ENCODE measurements at places on chromosomes 1 and 21.

DNA sequence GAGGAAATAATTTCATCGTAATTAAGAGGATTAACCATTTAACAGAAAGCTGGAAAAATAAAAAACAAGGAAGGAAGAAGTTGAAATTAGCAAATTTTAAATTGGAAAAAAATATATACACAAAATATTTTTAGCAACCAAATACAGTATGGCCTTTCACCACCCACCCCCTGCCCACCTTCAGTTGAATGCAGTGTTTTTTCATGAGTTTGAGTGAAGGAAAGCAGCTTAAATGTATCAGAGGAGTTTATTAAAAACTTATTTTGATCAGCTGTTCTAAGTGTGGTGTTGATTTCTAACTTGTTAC lies 249.2 kb downstream of the DNM3 start:
- no peak for DNase-seq

GRCh38 chr1:38502758-38503157 lies 356.8 kb downstream of the RRAGC start:
- DNase-seq = peak; percentile 1

DNA sequence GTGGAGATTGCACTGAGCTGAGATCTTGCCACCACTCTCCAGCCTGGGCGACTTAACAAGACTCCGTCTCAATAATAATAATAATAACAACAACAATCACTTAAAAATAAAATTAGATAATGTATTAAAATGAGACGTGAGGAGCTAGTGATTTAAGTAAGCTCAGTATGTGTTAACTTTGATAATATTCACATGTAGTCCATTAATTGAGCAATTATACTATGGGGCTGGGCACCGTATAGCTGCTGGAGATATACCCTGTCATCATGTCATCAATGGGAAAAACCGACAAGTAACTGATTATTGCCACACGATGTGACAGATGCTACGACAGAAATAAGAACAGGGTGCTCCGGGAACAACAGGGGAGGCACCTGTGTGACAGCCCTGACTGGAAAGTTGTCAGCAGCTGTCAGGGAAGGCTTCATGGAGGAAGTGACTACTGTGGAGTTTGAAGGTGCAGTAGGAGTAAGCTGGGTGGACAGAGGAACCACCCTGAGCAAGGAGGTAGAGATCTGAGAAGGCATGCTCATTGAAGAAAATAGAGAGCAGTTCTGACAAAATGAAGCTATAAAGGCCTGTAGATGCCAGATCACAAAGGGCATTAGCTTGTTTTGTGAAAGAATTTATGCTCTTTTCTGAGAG lies 924 bp upstream of the CAMSAP2 start:
- no peak for DNase-seq

- no peak for DNase-seq
Measured at GRCh38 chr1:119920104-119920968, 24.0 kb upstream of the ADAM30 start.

- DNase-seq = peak; percentile 49
Measured at GRCh38 chr1:179586107-179586823, 5.4 kb upstream of the TDRD5 start.

DNA sequence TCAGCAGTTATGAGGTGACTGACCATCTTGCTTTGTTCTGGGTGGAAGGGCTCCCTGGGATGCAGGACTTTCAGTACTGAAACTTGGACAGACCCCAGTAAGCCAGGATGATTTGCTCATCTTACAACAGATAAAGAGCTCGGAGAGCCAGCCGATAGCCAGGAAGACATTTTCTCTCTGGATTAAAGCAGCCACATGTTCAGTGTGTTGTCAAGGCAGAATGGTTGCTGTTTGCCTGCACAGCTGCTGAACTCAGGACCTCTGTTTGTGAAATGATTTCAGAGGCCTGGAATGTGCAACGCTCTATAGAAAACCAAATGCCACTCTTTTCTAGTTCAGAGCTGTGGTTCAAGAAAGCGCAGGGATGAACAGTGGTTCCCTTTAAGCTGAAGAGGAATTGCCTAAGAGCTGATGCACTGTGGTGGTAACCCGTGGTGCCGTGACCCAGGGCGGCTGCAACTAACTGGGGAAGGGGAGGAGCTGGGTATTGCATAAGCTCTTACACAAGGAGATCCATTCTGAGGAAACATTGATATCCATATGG lies 40.7 kb downstream of the CASQ2 start:
- DNase-seq = peak; percentile 90

DNA sequence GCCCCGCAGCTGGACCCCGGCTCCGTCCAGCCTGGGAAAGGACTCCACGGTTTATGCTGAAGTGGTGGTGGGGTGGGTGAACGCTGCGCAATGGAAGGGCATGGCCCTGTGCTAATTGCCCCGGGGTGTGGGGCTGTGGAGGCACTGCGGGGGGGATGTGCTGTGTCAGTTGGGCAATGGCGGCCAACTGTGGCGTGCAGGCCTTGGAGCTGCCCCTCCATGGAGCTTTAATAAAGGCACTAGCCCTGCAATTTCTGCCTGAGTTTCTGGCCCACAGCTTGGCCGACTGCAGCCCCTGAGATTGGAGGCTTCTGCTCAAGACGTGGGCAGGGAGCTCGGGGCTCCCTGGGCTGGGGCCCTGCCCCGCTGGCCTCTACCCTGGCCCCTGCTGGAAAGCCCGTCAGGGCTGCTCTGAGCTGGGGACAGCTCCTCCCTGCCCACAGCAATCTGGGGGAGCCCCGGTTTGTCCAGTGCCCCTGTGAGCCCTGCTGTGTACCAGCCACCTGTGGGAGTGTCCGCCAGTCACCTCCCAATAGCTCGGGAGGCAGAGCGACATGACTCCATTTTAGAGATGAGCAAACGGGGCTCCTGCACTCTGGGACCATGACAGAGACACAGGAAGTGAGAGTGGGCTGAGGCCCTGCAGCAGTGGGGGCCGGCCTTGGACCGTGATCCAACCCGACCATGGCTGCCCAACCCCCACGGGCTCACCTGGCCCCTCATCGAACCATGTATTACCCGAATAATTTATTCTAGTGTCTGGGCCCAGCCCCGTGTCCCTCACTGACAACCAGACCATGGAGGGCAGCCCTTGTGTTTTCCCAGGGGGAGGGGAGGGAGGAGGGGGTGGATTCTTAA lies 8.7 kb upstream of the TNFRSF14 start:
- DNase-seq = no peak

DNA sequence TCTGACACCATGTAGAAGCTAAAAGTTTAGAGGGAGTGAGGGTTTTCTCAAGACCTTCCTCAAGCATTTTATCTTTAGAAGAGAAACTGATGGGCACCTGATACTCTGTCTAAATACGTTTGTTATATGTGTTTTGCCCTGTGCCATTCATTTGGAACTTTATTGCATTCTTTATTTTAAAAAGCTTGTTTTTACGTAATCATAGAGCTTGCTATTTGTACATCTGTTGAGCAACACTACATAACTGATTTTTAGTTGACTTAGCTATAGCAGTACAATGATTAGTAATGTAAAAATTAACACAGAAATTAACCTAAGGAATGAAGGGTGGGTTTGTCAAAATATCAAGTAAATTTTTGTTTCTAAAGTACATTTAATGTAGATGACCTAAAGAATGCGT lies 88.5 kb downstream of the RUNX3 start:
- DNase-seq = no peak

DNA sequence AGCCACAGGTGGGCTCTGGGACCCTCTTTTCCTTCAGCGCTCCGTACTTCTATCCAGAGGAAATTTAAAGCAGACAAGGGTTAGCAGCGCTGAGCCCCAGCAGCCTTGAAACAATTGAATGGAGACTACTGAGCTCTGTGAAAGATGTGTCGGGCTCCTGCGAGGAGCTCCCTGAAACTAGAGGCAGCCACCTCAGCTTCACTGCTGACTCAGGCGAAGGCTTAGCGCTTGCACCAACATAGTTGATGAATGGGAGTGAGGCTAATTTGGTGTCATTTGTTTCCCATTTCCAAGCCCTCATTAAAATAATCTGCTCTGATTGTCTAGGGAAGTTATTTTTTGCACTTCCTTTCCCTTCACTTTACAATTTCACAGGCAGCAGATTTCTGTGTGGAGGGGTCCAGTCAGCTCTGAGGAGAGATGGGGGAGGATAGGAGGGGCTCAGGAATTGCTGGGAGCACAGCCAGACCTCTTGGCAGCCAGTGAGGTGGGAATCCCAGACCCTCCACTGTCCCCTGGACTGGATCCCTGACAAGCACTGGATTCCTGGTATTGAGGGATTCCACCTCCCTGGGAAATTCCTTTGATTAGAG lies 398.9 kb upstream of the PLXNA2 start:
- no peak for DNase-seq

DNA sequence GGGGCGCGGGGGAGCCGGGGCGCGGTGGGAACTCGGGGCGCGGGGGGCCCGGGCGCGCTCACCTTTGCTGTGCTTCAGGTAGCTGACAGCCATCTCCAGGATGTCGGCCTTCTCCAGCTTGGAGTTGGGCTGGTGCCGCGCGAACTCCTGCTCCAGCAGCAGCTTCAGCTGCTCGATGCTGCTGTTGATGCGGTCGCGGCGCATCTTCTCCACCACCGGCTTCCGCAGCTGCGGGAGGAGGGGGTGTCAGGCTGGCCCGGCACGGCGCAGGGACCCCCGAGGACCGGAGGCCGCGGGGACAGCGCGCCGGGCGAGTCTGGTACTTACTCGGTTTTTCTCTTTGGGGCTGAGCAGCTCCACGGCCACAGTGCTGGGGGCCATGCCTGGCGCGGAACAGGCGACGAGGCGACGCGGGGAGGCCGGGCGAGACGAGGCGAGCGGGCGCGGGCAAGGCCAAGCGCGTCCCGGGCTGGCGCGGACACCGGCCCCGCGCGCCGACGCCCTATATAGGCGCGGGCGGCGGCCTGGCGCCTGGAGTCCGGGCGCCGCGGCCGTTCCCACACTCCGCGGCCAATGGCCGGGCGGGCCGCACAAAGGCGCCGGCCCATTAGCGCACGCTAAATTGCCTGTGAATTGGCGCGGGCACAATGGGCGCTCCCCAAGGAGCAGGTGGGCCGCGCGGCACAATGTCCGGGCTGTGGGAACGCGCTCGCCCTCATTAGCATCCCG lies at the start of gene HES5:
HES5 (minus strand) TSS at position 480 of the 729 bp plus-strand sequence; CDS start at position 381, 99 bp downstream.
- DNase-seq = no peak

- no peak for DNase-seq
Measured at GRCh38 chr1:171884475-171884874, 43.2 kb downstream of the DNM3 start.

GRCh38 chr1:18891426-18891780 lies 11.0 kb downstream of the ALDH4A1 start:
- DNase-seq = no peak

All from cardiac fibroblast (primary cell).